ENCODE measurements at places on chromosomes 2 and 18.

- no peaks in the 10 kb centered on the region for H3K27me3 ChIP-seq
- H3K36me3 ChIP-seq = no peaks in the 10 kb centered on the region
- no peak overlapping the region for H3K27ac ChIP-seq
Measured at GRCh38 chr2:58794103-58794502, 553.0 kb upstream of the FANCL start.

DNA sequence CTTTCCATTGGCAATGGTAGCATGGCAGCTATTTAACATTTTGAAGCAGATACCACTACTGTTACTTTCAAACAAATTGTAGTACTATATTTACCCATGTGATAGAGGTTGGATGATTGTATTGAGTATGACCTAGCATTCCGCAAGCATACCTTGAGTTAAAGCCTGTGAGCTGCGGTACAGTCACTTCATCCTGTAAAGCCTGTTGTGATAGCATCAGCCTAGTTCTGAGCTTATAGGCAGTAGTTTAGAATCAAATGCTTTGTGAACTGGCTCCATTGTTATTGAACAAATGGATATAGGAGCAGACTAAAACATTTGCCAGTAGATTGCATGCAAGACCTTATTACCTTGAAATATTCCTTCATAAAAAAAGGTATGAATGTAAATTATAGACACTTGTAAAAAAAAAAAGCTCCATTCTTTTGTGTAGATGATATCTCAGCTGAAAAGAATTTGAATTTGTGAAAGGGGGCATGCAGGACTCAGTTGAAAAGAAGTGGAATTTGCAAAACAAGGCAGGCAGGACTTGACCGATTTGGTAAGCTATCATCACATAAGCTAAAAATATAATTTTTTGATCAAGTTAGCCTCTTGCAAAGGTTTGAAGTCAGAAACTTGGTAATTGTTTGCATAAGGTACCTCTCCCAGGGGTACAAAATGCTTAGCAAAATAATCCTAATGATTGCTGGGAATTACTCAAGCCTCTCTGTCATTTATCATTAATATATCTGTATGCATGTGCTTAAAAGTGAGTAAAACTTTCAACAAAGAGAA, 138.5 kb upstream of the ITGA4 start:
- H3K36me3 ChIP-seq = no peaks in the 10 kb centered on the region
- no peak overlapping the region for H3K27ac ChIP-seq
- DNase-seq = no peak
- H3K4me3 ChIP-seq = no peak overlapping the region
- no peaks in the 10 kb centered on the region for H3K27me3 ChIP-seq

- no peaks in the 10 kb centered on the region for H3K27me3 ChIP-seq
- DNase-seq = no peak
- H3K36me3 ChIP-seq = no peaks in the 10 kb centered on the region
- H3K4me1 ChIP-seq = no peaks in the 10 kb centered on the region
- no peak overlapping the region for H3K4me3 ChIP-seq
Measured at GRCh38 chr2:49839818-49840217, 685.5 kb upstream of the FSHR start.

GRCh38 chr2:75456111-75456510, 104.6 kb downstream of the EVA1A start:
- DNase-seq = no peak
- no peaks in the 10 kb centered on the region for H3K4me1 ChIP-seq
- H3K27ac ChIP-seq = no peak overlapping the region
- no peak overlapping the region for H3K4me3 ChIP-seq

GRCh38 chr18:48634491-48634890, 95.7 kb downstream of the CTIF start:
- DNase-seq = no peak
- H3K27ac ChIP-seq = no peak overlapping the region
- H3K4me1 ChIP-seq = no peaks in the 10 kb centered on the region
- H3K4me3 ChIP-seq = no peak overlapping the region

DNA sequence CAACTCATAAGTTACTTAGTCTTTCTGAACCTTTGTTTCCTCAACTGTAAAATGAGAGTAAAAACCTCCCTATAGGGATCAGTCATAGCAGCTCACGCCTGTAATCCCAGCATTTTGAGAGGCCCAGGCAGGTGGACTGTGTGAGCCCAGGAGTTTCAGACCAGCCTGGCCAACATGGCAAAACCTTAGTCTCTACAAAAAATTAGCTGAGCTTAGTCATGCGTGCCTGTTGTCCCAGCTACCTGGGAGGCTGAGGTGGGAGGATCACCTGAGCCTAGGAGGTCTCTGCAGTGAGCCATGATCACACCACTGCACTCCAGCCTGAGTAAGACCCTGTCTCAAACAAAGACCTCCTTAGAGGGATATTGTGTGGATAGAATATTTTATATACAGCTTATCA, 2.3 kb downstream of the GPR155 start:
- no peak overlapping the region for H3K4me3 ChIP-seq
- H3K4me1 ChIP-seq = peaks cover 19% of the 10 kb centered on the region
- H3K27me3 ChIP-seq = no peaks in the 10 kb centered on the region
- H3K27ac ChIP-seq = no peak overlapping the region
- H3K36me3 ChIP-seq = no peaks in the 10 kb centered on the region

DNA sequence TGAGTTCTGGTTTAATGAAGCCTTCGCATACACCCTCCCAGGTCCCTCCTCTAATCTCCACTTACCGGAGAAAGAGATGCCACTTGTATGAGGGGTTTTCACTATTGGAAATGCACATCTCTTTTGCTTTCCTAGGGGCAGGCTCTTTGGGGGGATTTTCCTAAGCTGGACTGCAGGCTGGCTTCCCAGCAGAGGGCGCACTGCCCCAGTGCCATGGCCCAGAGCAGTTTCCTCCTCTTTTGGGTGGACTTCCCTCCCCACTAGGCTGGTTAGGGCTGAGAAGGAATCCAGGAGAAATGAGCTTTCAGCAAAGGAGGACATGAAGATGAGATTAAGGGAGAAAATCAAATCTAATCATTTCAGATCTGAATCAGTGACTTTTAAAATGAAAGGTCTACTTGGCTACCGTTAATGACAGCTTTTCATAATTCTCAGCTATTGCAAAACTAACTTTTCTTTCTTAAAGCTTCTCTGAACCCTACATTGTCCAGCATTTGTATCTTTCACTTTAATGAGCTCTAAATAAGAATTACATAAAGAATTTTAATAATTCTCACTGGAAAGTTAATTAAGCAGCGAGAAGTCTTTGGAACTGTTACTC, 784.1 kb upstream of the FANCL start:
- H3K4me1 ChIP-seq = no peaks in the 10 kb centered on the region
- no peak overlapping the region for H3K27ac ChIP-seq
- H3K36me3 ChIP-seq = no peaks in the 10 kb centered on the region
- no peak for DNase-seq

DNA sequence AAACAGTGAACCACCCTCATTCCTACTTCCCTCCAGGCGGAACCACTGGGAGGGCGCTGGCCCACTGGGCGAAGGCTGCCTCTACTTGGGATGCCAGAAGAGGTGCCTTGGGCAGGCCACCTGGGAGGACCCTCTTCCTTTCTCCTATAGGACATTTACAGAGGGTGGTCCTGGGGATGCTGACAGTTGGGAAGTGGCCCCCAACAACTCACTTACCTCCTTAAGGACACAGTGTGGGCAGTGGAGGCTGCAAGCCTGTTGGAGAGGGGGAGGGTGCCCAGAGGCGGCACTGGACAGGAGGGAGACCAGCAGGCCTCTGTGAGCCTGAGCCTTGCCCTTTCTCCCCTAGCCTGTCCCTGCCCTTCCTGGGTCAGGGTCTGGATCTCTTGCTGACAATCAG, 346.4 kb upstream of the HS6ST1 start:
- no peaks in the 10 kb centered on the region for H3K27me3 ChIP-seq
- H3K27ac ChIP-seq = no peak overlapping the region
- H3K4me1 ChIP-seq = no peaks in the 10 kb centered on the region

DNA sequence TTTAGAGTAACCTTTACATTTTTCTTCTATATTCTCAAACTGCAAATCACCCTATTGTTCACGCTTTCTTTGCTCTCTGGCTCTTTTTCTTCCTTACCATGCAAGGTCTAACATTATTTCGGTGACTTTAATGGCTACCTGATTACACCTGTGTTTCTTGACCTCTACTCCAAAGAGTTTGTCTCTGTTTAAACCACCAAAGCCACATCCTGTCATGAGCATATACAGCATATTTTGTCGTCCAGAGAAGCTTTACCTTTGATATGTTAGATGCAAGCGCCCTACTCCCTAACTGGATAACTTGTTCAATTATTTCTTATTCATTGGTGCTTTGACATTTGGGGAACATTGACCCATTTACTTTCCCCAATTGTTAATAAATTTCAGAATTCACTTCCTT, 565.1 kb upstream of the GCFC2 start:
- DNase-seq = no peak
- H3K4me1 ChIP-seq = no peaks in the 10 kb centered on the region
- H3K4me3 ChIP-seq = no peak overlapping the region
- H3K27ac ChIP-seq = no peak overlapping the region
- no peaks in the 10 kb centered on the region for H3K27me3 ChIP-seq

GRCh38 chr2:10520926-10521325, 72.8 kb upstream of the ODC1 start:
- no peak overlapping the region for H3K4me3 ChIP-seq
- no peaks in the 10 kb centered on the region for H3K27me3 ChIP-seq
- H3K36me3 ChIP-seq = no peaks in the 10 kb centered on the region
- H3K27ac ChIP-seq = no peak overlapping the region
- H3K4me1 ChIP-seq = no peaks in the 10 kb centered on the region
- DNase-seq = no peak

DNA sequence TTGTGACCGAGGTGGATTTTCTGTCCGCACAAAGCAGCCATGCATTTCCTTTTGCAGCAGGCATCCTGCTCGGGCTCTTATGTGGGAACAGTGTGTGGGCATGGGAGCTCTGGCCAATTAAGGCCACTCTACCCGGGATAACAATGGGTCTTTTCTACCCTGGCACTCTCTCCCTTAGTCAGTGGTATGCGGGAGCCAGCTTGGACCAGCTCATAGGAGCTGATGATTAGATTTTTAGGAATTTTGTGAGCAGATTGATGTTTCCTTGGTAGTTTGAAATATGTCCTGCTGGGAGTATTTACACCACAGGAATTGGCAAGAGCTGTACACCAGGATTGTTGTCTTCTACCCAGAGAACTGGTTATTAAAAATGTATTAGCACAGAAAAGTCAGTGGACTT, 89.3 kb downstream of the SPP2 start:
- H3K4me3 ChIP-seq = no peak overlapping the region
- H3K27ac ChIP-seq = no peak overlapping the region
- no peaks in the 10 kb centered on the region for H3K36me3 ChIP-seq
- no peaks in the 10 kb centered on the region for H3K27me3 ChIP-seq
- no peaks in the 10 kb centered on the region for H3K4me1 ChIP-seq

DNA sequence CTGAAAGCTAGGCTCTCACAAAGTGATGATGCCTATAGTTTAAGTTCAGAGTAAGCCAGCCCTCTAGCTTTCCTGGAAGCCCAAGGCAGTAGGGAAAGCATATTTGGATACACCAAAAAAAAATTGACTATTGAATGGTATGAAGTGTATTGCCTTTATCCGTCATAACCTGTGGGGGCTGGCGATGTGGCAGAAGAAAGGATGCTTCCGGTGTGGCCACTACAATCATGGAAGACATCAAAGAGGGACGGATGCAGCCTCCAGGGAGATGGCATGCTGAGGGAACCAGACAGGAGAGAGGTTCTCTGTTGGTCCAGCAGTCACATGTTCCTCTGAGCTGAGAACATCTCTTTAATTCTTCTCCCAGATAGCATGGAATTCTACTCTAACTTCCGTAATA, 170.3 kb downstream of the TMEM18 start:
- no peaks in the 10 kb centered on the region for H3K4me1 ChIP-seq
- H3K27ac ChIP-seq = no peak overlapping the region
- H3K27me3 ChIP-seq = no peaks in the 10 kb centered on the region
- no peak for DNase-seq

DNA sequence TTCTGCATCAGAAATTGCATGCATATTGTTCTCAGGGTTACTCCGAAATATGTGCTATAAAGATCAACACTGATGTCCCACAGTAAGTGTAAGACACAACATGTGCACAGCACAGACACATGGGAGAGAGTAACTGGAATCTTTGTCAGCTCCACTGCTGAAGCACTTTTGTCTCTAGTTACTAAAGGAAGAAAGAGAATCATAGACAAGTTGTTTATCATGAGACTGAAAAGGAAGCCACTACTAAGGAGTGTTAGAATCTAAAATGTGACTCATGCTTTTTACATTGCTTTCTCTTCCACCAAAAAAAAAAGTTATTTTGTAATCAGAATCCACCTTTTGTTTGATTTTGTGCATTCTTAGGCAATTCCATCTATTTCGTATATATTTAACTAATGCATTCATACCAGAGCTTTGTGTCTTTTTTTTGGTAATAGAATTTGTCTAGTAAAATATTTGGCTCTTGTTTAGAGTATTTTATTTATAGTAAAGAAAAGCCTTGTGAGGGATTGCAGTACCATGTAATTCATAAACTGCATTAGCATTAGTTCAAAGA, 502.4 kb downstream of the FBXO15 start:
- no peaks in the 10 kb centered on the region for H3K27me3 ChIP-seq
- DNase-seq = no peak
- H3K4me3 ChIP-seq = no peak overlapping the region
- no peaks in the 10 kb centered on the region for H3K36me3 ChIP-seq
- H3K4me1 ChIP-seq = peaks cover 11% of the 10 kb centered on the region
- H3K27ac ChIP-seq = no peak overlapping the region

GRCh38 chr2:105919826-105920225, 175.1 kb downstream of the NCK2 start:
- no peak for DNase-seq
- no peaks in the 10 kb centered on the region for H3K27me3 ChIP-seq
- H3K4me3 ChIP-seq = no peak overlapping the region
- no peak overlapping the region for H3K27ac ChIP-seq

GRCh38 chr2:59850554-59850953, 702.9 kb downstream of the BCL11A start:
- no peak for DNase-seq
- H3K4me3 ChIP-seq = no peak overlapping the region
- no peaks in the 10 kb centered on the region for H3K4me1 ChIP-seq
- H3K27ac ChIP-seq = no peak overlapping the region

DNA sequence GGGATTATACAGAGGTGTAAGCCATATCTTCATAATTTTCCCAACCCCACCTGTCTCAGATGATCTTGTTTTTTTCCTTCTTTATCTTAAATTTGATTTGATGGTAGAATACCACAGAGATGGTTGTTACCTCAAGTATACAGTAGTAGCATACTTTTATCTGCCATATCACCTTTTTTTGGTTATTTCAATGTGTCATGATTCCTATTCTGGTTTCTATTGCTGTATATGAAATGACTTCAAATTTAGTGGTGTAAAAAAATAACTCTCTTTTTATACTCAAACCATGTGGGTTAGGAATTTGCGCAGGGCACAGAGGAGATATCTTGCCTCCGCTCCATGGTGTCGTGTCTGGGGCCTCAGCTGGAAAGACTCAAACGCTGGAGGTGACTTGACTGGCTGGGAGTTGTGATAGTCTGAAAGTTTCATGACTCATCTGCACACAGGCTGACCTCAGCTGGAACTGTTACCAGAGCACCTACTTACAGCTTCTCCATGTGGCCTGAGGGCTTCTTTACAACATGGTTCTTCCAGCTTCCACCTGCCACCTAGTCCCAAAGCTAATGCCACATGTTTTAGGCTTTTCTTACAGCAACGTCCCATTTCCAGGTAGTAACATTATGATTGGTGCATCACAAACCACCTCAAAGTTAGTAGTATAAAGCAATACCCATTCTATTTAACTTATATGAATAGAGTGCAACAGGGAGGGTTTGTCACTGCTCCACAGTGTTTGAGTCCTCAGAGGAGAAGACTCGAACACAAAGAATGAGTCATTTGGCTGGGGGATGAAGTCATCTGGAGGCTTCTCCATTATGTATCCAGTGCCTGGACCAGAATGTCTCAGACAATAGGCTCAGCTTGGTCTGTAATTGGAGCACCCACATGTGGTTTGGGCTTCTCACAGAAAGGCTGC, 82.3 kb upstream of the XPO1 start:
- no peak overlapping the region for H3K4me3 ChIP-seq
- no peak overlapping the region for H3K27ac ChIP-seq
- H3K36me3 ChIP-seq = no peaks in the 10 kb centered on the region
- DNase-seq = no peak
- H3K4me1 ChIP-seq = no peaks in the 10 kb centered on the region
- no peaks in the 10 kb centered on the region for H3K27me3 ChIP-seq

Data from vagina (tissue), 2 donors.